Breast epithelium (tissue), 4 donors: ENCODE measurements at places on chromosomes 2 and 18. TPM values are rescaled to one million over a fixed set of nuclear protein-coding genes. Genes with fewer than 3 reads are reported as not detected.

GRCh38 chr2:117519238-117519637 lies 295.3 kb upstream of the DDX18 start:
- no peak for DNase-seq

DNA sequence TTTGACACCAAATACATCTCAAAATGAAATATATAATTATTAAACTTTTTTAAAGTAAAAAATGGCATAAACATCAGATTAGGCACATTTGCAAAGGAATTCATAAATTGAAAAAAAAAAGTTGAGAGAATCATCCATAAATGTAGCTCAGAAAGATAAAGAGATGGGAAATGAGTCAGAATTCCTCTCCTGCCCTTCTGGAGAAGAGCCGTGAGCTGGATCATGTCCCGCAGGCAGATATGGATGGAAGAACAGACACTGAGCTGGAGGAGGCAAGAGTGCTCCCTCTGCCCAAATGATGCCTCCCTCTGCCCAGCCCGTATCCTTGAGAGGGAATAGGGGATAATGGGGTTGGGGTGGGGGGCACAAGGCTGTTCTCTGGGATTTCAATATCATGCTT lies 190.9 kb downstream of the TFCP2L1 start:
- DNase-seq, result no peak

GRCh38 chr2:24009680-24010476 lies at the start of gene MFSD2B:
MFSD2B (plus strand) TSS chr2:24010085; CDS start chr2:24010097, 12 bp downstream.
- DNase-seq, result no peak

- no peak for DNase-seq
Measured at GRCh38 chr2:17958466-17959092, 80.1 kb downstream of the KCNS3 start.

GRCh38 chr2:164917296-164917903 lies 37.9 kb downstream of the SLC38A11 start:
- DNase-seq, result no peak

- no peak for DNase-seq
Measured at GRCh38 chr2:32902174-32902573, 44.6 kb upstream of the LTBP1 start.

DNA sequence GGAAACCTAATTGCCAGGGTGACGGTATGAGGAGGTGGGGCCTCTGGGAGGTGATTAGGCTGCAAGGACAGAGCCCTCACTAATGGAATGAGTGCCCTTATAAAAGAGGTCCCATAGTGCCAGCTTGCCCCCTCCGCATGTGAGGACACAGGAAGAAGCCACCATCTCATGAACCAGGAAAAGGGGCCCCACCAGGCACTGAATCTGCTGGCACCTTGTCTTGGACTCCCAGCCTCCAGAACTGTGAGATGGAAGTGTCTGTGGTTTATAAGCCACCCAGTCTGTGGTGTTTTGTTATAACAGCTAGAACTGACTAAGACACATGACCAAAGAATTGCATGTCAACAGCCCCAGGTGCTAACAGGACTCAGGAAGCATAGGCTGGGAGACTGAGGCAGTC lies 214.3 kb downstream of the MGAT5 start:
- no peak for DNase-seq

GRCh38 chr2:193505620-193506019 lies 1310.9 kb upstream of the TMEFF2 start:
- no peak for DNase-seq

DNA sequence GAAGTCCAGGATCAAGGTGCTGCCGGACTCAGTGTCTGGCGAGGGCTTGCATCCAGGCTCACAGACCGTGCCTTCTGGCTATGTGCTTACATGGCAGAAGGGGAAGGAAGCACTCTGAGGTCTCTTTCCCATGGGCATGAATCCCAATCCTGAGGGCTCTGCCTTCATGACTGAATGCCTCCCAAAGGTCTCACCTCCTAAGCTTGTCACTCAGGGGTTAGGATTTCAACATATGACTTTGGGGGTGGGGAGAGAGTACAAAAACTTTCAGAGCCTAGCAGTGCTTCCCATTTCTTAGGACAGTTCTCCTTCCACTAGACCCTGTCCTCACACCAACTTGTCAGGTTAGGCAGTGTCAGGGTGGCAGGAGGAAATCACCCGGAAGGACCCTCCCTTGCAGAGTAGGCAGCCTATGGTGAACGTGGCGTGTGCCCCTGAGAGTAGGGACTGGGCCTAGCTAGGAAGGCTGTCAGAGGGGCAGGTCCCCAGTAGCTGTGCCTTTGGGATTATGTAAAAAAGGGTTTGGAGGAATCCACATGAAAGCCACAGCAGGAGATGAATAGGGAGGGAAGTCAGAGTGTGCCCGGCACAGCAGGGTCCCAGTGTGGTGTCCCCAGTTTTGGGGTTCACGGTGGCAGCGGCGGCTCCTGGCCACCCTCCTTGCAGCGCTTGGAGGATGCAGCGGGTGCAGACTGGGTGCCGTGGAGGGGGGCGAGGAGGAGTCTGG lies 233.3 kb downstream of the LDLRAD4 start:
- DNase-seq, result no peak

DNA sequence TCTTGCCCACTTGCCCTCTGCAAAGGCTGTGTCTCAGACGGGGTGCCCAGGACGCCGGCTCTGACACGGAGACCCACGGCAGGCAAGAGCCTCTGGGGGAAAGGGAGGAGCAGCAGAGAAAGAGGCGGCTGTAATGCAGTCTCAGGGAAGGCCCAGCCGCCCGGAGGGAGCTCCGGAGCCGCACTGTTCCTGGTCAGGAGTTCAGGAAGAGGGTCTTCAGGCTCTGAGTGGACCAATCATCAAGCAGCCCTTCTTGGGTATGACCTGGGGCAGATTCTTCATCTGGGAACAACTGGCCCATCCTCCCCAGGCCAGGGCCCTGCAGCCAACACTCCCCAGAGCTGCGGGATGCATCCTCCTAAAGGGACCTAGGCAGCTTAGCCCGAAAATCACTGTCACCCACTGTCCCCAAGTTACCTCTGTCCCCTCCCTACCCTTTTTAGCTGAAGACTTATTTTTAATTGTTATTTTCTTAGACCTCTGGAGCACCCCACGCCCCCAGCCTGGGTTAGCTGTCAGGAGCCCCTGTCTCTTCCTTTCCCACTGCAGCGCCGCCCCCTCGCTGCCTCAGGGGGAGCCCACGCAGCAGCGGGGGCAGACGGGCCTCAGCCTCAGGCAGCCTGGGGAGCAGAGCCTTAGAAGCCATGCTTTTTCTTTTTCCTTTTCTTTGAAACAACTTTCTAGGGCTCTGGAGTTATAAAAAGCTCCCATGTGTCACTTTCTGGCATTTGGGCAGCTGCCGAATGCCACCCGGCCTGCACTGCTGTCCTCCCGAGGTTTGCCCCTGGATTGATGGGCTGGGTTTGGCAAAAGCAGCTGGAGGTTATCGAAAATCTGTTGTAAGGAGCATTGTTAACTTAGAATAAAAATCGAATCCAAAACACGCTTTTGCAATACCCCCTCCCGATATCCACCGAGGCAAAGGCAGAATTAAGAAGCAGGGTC lies 644 bp upstream of the NEU2 start:
- no peak for DNase-seq

DNA sequence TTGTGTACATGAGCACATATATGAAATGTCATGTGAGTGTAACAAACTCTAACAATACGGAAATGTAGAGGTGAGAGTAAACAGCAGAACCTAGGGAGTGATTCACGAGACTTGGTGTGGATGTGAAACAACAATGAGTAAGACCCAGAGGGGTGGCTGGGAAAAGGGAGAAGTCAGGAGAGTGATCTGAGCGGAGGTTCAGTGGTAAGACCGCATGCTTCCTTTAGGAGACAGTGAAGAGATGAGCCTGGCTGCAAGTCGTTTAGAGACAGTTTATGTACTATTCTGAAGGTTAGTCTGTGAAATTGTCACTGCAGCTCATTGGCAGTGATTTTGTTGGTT lies 150.6 kb downstream of the PRPF40A start:
- no peak for DNase-seq

DNA sequence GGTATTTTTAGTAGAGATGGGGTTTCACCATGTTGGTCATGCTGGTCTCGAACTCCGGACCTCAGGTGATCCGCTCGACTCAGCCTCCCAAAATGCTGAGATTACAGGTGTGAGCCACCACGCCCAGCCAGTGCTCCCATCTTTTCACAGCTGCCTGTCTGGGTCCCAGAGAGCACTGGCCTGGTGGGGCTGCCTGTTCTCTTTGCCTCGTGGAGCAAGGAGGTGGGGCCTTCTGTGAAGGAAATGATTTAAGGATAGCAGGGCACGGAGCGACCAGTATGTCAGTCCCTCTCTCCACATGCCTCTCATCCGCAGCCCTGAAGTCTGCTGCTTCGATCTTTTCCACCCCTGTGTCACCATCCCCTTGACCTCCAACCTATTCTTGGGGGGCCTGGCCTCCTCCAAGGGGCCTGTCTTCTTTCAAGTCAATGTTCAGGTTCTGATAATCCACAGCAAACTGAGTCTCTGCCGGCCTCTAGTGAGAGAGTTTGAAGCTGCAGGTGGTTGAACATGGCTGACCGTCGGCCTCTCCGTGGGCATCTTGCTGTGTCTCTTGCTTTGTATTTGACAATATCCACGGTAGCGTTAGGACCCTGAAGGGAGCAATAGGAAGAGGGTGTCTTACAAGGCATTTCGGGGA lies 28.2 kb upstream of the GIGYF2 start:
- DNase-seq, result no peak

DNA sequence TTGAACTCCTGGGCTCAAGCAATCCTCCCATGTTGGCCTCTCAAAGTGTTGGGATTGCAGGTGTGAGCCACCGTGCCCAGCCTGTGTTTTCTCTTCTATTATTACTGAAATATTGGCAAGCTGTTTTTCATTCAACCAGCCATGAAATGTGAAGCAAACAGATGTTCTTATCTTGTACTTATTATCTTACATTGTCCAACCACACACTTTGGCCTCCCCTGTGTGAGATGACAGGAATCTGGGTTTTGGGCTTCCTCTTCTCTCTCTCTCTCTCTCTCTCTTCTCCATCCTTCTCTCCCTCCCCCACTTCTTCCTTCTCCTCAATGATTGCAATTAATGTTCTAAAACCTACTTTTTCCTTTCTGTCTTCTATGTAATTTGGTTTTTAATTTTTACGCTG lies 33.1 kb downstream of the RAMP1 start:
- DNase-seq, result no peak

- DNase-seq, result no peak
Measured at GRCh38 chr2:198916548-198917080, 541.1 kb downstream of the SATB2 start.

Gene KCNK3
- total RNA-seq, result 0.59 TPM

Gene CHN1
- 14.7 TPM for total RNA-seq

Gene GRB14
- 4.6 TPM for total RNA-seq

Gene CCDC74B
- total RNA-seq, result 9.5 TPM

Gene SOS1
- total RNA-seq, result 33.4 TPM

Gene INHBB
- total RNA-seq, result 60.6 TPM

Gene EIPR1
- 31.0 TPM for total RNA-seq

Gene FOXI3
- total RNA-seq, result not detected
